ENCODE measurements at places on chromosomes 16 and 17.

DNA sequence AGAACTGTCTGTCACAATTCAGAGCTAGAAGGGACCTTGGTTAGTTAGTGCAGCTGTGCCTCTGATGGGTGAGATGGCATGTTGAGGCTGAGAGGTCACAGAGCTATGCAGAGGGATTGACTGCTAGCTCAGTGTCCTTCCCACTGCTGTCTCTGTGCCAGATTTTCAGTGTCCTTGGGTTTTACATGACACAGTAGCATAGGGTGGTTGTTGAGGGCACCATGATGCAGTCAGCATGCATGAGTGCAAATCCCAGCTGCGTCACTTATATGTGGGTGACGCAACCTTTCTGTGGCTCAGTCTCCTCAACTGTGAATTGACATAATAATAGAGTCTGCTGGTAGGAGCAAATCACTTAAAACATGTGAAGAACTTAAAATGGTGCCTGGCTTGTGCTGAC is 2.7 kb downstream of the MT1A start:
- DNase-seq, result no peak

- DNase-seq, result no peak
Measured at GRCh38 chr16:11956558-11956957, 8.5 kb upstream of the TNFRSF17 start.

- DNase-seq, result no peak
Measured at GRCh38 chr17:9802294-9802693, 10.9 kb upstream of the DHRS7C start.

DNA sequence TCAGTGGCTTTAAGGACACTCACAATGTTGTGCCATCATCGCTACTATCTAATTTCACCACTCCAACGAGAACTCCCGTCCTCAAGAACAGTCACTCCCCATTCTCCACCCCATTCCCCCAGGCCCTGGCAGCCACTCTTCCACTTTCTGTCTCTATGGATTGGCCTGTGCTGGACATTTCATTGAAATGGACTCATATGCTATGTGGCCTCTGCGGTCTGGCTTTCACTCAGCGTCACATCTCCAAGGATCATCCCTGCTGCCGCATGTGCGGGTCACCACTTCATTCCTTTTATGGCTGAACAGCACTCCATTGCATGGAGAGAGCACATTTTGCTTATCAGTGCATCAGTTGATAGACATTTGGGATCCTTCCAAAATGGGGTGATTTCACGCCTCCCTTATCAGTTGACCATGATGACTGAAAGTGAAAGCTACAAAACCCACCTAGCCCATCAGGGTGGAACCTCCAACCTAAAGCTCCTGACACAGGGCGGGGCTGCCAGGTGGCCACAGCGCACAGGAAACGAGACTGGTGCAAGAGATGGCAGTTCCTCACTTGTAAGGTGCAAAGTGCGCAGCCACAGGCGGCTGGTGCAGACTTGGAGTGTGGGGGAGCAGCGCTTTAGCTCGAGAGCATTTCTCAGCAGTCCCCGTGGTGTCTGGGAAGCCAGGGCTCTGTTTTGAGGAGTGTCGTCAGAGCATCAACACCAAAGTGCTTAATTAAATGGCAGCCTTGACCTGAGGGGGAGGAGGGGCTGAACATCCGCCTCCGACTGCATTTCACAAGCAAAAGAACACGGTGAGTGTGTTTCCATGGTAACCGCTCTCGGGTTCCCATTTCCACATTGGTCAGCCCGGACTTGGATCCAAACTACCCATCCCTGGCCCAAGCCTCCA is 23.8 kb downstream of the COTL1 start:
- peak; percentile 20 for DNase-seq

- DNase-seq, result no peak
Measured at GRCh38 chr17:8574687-8575086, 55.8 kb downstream of the MYH10 start.

- no peak for DNase-seq
Measured at GRCh38 chr17:76688165-76688622, 22.6 kb downstream of the MXRA7 start.

GRCh38 chr17:1724869-1725641 is 551 bp downstream of the WDR81 start:
- no peak for DNase-seq

DNA sequence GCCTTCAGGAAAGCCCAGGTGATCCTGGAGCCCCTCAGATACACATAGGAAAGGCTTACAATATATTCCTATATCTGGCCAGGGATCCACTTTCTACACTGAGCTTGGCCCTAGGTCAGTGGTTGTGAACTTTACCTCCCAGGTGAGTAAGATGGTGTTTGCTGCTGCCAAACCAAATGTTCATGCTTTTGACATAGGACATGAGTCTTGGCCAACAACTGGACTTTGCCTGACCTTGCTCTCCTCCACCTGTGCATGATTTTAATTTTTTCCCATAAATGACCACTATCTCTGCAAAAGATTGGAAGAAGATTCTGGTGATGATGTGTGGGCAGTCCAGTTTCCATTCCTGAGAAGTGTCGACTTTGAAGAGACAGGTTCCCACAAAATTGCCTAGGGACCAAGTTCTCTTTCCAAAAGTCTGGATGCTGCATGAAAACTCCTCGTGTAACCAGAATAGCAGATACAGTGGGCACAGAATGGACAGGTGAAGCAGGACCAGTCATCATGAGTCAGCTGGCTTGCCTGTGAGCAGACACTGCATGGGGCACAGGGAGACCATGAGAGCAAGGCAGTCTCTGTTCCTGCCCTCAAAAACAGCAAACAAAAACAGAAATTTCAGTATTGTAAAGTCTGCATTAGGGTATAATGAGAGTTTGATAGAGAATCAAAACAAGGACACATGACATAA is 226.4 kb upstream of the MON1B start:
- no peak for DNase-seq

DNA sequence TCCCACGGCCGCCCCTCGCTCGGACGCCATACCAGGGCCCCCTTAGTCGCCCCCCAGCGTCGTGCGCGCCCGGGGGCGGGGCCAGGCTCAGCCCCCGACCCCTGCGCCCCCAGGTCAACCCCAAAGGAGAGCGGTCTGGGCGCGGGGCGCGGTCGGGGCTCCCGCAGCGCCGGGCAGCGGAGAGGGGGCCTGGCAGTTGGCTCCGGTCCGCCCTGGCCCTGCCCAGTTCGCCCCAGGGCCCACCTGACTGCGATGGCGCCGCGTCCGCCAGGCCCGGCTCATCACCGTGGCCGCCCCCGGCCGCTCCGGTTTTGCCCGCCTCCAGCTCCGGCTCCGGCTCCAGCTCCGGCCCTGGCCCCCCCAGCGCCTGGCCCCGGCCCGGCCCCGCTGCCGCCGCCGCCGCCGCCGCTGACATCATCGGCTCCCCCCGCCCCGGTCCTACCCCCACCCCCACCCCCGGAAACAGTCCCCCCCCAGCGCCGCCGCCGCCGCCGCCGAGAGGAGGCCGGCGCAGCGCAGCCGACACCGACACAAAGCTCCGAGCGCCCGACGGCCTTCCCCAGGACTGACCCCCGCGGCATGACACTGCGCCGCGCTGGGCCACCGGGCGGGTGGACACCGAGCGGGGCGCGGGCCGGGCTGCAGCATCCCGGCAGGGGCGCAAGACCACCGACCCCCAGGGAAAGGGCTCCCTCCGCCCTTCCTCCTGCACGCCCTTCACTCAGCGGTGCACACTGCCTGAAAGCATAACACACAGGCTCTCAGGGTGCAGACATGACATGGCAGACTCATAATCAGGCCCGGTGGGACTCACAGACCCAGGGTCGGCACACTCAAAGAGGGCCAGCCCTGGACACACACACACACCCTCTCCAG is at the start of gene ZBTB4:
Gene ZBTB4, minus strand, starts transcription at position 419 of the 876 bp plus-strand sequence. CDS start 12,830 bp downstream, outside the sequence.
- peak; percentile 46 for DNase-seq

GRCh38 chr16:87602821-87603683 is 744 bp downstream of the JPH3 start:
- no peak for DNase-seq

DNA sequence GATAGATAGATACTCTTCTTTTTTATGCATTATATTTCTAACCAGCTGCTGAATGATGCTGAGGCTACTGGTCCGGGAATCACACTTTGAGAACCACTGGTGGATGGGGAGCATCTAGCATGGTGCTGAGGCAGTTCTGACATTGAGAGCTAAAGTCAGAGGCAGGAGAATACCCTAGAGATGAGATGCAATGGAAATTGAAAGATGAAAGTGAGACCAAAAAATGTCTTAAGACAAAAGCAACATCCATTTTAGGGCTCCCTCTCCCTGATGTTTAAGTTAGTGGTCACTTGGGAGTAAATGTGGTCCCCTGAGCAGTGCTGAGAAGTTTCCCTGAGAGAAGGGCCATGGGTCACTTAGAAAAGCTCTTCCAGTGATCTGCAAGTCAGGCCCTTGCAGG is 6.8 kb downstream of the PCTP start:
- no peak for DNase-seq

GRCh38 chr17:43399839-43400328 is 1.1 kb downstream of the ARL4D start:
- DNase-seq, result peak; percentile 36

GRCh38 chr16:555528-556473 is 4.4 kb upstream of the PRR35 start:
- no peak for DNase-seq

- no peak for DNase-seq
Measured at GRCh38 chr17:82239401-82239925, 10.6 kb downstream of the SLC16A3 start.

- DNase-seq, result peak; percentile 19
Measured at GRCh38 chr17:70872103-70872502, 702.8 kb downstream of the KCNJ2 start.

GRCh38 chr17:65772989-65773388 is 211.5 kb upstream of the AXIN2 start:
- DNase-seq, result no peak

DNA sequence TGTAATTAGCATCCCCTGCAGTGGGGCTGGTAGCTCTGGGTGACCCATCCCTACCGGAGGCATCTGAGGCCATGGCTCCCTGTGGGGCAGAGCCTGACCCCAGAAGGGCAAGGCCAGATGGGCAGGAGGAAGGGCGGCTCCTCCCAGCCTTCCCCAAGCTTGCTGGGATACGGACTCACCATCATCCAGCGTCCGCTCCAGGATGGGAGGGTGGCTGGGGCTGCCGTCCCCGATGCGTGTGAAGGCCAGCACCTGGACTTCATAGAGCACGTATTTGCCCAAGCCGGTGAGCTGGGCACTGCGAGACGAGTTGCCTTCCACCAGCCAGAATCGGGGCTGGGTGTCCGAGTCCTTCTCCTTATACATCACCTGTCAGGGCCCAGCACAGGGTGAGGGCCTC is 81.6 kb upstream of the CDC42EP4 start:
- DNase-seq, result no peak

GRCh38 chr16:10982465-10983150 is 38.2 kb downstream of the CLEC16A start:
- DNase-seq, result peak; percentile 54

GRCh38 chr17:66392783-66393437 is 90.5 kb downstream of the PRKCA start:
- no peak for DNase-seq

GRCh38 chr17:66540131-66540781 is 237.8 kb downstream of the PRKCA start:
- peak; percentile 74 for DNase-seq

GRCh38 chr17:35376245-35376644 is 2.8 kb upstream of the SLFN11 start:
- DNase-seq, result peak; percentile 9

- DNase-seq, result no peak
Measured at GRCh38 chr17:59838052-59838916, 54.5 kb downstream of the TUBD1 start.

DNA sequence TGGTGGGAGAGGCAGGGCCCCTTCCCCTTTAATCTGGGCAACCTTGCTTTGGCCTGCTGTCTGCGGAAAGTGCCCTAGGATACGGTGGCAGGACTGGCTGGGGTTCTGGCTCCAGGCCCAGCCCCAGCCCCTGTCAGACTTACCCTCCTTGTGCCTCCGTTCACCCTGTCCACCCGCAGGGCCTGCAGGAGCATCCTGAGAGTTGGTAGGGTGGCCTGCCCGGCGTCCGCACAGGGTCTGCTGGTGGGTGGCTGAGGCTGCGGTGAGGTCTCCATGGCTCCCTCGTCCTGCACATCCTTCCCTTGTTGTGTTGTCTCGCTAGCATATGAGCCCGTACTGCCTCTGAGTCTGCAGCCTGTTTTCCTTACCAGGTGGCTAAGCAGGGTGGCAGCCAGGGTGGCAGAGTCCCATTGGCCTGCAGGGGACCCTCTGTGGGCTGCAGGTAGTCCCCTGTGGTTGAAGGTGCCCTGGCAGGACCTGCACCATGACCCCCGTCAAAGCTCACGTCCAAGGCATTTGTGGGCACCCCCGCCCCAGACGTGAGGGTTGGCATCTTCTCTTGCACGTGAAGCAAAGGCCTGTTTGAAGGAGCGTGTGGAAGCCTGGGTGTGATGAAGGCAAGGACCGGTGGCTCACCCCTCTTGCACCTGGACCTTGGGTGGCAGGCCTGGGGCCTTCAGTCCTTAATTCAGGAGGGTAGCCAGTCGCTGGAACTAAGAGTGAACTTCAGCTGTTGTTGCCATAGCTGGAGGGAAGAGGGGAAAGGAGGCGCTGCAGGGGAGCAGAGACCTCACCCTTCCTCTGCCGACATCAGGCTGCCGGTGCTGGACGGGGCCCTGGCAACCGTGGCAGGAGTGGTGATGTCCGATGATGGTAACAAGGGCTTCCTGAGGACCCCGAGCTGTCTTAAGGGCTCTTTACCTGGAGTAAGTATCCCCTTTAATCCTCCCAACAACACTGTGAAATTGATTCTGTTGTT is 293.7 kb downstream of the SEC14L1 start:
- no peak for DNase-seq

GRCh38 chr17:74276541-74277009 is 2.5 kb downstream of the DNAI2 start:
- peak; percentile 57 for DNase-seq

DNA sequence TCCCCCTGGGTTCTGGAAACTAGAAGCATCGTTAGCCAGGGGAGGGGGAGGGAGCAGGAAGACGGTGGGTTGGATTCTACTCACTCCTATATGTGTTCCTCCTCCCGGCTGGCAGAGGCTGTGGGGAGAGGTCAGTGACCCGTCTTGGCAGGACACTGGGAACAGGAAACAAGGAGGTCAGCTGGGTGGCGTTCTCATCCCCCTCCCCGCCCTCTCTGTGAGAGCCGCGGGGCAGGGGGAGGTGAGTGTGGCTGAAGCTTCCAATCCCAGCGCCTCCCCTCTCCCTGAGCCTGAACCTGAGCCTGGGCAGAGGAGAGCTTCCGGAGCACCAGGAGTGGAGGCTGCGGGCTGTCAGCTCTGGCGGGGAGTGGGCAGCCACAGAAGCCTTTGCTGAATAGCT is 12.5 kb downstream of the GPRC5C start:
- DNase-seq, result no peak

DNA sequence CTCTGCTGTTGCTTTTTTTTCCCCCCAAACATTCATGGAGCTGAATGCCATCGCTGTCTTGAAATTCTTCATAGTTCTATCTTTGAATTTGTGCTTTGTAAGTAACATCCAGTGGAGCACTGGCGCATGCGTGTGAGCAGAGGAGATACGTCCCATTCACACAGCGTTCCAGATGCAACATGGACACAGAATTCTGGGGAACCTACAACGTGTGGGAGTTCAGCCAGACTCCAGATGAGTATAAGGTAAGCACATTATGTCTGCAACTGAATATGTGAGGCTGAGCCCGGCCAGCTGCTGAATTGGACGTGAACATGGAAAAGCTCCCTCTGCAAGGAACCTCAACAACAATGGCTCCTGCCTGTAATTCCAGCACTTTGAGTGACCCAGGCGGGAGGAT is 4.3 kb upstream of the ATP1B2 start:
- DNase-seq, result no peak

Data from fibroblast of gingiva (primary cell).